ENCODE measurements at places on chromosomes 3 and 15. TPM values are rescaled to one million over a fixed set of nuclear protein-coding genes. Genes with fewer than 3 reads are reported as not detected.

DNA sequence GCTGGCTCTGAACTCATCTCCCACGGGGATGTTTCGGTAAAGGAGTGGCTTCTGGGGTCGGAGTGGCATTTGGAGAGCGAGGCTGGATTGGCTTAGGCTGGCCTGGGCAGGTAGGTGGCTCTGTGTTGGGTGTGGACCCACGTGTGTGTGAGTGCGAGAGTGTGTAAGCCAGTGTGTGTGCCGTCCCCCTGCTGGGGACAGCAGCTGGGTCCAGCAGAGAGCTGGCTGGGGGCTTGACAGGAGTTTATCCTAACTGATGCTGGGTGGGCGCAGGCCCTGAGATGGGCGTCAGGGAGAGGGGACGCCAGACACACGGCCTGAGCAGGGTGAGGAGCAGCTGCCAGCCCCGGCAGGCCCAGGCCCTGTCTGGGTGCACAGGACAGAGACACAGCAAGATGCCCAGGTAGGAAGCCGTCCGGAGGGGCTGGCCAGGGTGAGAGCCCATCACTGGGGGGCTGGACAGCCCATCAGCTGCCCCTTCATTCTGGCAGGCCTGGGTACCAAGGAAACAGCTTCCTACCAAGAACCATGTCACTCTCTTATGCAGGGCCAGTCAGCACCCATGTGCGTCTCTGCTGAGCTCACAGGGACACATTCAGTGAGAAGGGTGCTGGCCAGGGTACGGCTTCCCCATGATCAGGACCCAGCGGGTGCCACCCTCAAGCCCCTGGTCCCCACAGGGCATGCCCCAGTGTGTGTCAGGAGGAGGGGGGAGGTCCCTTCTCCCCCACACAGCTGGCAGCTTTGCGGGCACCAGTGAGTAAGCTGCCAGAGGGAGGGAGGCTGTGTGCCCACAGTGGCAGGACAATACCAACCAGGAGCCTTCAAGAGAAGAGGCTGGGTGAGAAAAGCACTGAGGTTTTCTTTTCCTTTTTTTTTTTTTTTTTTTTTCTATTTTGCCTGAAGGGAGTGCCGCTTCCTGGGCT lies 1.1 kb downstream of the PAK6 start:
- peak; percentile 51 for DNase-seq

DNA sequence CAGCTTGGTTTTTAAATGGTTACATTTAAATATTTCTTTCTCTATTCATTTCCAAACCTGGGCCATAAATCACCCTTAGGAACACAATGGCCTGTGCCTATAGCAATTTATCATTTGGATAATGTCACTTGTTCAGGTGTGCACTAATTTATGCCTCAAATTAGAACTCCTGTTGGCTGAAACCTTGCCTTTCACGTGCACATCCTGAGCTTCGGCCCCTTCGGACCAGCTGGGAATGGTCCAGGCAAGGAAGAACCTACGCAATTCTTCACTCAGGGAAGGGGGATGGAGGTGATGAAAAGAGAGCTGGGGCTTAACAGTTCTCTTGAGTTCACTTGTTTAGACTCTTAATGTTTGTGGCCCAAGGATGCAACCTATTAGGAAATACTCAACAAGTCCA lies 324.1 kb upstream of the ICE2 start:
- no peak for DNase-seq

DNA sequence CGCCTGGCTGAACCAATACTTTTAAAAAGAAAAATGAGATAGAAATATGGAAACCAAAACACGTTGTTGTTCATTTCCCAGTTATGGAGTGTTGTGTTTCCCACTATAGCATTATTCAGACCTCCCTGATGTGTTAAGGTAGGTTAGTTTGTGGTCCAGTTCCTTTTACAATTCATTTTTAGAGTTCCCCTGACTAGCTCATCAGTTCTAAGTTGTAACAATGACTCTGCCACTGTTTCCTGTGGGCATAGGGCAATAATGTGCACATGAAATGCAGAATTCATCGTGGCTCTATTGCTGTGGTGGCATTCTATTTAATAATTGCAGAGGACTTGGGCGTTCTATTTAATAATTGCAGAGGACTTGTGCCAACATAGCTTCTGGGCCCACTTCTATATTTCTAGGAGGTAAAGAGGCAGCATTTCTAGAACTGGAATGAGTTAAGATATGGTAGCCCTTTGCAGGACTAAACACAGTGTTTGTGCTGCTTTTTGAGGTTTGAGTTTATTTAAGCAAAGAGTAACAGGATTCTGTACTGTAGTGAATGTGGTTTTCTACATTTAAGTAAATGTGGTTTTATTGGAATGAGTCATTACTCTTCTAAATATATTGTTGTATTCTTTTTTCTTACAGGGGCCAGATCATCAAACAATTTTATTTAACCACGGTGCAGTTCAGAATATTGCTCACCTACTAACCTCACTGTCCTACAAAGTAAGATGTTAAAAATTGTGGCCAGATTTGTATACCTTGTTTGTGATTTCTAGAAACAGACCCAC lies 47.5 kb downstream of the ARMC8 start:
- no peak for DNase-seq

Gene SLC9C1
- total RNA-seq = 0.35 TPM

GRCh38 chr3:173750095-173750494 lies 352.6 kb downstream of the NLGN1 start:
- DNase-seq = no peak

DNA sequence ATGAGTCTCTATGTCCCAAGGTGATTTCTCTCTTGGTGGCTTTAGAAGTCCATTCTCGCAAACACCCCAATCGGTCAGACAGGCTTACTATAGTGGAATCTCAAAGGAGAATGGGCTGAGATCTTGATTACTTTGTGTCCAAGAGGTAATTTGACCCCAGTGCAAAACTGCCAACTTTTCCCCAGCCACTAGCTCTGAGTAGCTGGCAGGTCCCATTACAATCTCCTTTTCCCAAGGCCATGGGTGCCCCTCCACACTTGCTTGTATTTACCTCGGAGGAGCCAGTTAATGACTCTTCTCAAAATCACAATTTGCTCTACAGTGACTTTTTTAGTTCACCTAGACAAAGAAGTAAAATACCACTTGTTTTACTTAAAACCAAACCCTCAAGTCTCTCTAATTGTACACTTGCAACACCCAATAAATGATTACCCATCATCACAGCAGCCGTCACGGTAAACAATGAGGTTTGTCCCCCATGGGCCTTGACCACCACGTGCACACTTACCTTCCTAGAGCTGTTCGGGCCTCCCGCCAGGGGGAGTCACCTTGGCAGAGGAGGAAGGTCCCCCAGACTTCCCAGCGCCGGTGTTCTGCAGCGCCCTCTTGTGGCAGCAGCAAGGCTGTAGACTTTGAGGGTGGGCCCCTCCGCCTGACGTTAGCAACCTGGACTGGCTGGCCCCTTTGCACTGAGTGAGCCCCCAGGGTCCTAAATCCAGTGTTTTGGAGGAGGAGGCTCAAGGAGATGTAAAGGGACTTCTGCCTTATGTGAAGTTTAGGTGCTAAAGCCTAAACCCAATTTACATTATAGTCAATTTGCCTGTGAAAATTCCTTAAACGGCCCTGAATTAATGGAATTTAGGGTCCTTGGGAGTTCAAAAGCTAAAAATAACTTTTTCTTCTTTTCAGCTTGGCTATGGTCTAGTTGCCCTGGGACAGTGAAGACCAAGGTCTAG lies 18.7 kb upstream of the HDAC11 start:
- no peak for DNase-seq

GRCh38 chr15:91855684-91856489 lies 2.4 kb downstream of the SLCO3A1 start:
- no peak for DNase-seq

DNA sequence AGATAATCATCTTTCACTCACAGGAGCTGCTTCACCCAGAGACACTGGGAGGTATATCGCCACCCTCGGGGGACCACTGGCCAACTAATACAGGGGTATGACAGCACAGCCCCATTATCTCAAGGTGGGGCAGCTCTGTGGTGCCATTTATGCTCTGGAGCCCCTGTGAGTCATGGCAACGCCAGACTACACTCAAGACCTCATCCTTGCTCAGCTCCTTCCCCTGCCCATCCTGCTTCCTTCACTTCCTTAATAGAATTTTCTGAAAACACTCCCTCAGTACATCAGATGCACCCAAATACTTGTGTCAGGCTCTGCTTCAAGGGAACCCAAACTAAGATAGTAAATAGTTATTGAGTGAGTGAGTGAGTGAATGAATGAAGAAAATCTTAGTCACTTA lies 45.7 kb downstream of the TRIM42 start:
- DNase-seq = no peak
